GM13977 (cell line): ENCODE measurements at places on chromosomes 16 and 17.

DNA sequence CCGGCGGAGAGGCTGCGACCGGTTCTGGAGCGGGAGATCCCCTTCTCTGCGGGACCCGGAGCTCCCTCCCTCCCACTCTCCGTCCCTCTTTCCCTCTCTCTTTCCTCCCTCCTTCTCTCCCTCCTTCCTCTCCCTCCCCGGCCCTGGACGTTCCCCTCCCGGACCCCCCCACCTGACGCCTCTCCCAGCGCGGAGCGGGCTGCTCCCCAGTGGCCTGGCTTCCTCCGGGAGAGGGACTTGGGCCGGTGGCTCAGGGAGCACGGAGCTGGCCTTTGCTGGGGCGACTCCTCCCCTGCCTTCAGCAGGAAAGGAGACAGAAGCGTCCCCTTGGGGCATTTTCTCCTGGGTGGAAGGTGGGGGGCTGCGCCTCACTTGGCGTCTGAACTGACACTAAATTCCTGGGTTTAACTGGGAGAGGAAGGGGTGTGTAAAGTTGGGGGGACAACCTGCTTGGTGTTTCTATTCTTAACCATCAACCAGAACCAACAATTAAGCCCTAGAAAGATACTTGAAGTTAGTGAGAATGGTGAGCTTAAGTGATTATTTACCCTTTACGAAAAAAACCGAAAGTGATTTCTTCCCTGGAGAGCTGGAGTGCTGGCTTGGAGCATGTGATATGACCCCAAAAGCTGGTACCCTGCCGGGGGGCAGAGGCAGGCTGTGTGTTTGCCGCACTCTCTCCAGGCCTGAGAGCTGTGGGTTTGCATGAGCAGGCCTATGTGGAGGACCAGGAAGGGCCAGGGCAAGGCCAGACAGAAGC lies 775 bp downstream of the SPIRE2 start:
- DNase-seq, result no peak

DNA sequence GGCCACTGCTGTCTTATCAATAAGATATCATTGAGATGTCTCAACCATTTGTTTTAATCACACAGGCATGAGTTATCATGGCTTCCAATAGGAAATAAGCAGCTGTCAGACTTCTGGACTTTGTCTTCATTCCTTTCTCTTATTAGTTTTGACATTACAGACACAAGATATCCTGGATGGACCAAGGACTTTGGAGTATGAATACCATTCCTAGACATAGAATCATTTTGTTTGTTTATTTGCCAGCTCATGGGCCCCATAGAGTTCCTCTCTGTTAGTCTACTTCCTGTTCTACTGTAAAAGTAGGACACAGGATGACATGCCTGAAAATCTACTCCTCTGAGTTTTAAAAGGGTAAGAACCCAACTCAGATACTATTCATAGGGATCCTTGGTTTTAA lies 77.7 kb upstream of the KCNJ16 start:
- no peak for DNase-seq

- DNase-seq, result peak; percentile 94
Observed at GRCh38 chr16:31033709-31034492, 543 bp downstream of the STX4 start.

DNA sequence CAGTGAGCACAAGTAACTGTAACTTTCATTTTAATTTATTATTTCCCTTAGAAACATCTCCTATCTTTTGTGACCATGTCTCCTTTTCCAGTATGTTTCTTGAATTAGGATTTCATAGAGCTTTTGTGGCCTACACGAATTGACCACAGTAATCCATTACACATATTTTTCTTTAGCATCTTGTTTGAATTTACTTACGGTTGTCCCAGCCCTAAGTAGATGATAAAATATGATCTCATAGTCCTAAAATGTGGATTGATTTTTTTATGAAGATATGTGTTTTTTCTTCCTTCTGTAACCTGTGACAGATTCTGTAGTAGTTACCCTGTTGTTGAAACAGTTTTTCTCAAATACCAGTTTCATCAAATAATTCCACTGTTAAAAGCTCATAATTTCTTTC lies 61.5 kb downstream of the NF1 start:
- DNase-seq, result no peak

- DNase-seq, result peak; percentile 95
Observed at GRCh38 chr16:2003827-2004641, 5.6 kb downstream of the ZNF598 start.

DNA sequence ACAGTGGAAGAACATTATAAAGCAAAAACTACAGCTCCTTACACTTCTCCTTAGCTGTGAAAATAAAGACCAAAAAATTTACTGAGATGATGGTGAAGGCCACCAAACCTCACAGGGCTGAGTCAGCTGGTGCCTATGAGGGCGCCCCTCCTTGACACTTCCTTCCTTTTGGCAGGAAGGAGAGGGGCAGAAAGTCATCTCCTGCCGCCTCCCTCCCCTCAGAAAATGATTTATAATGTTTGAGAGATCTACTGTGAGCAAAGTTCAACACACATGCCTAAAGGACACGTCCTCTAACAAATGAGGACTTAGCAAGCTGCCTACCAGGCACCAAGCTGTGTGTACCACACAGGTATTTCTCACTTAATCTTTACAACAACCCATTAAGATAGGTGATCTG lies 245.7 kb downstream of the PRKCA start:
- no peak for DNase-seq

GRCh38 chr17:44917456-44917855 lies 2.2 kb upstream of the GFAP start:
- no peak for DNase-seq

GRCh38 chr17:48513097-48513496 lies 17.7 kb downstream of the HOXB1 start:
- no peak for DNase-seq

DNA sequence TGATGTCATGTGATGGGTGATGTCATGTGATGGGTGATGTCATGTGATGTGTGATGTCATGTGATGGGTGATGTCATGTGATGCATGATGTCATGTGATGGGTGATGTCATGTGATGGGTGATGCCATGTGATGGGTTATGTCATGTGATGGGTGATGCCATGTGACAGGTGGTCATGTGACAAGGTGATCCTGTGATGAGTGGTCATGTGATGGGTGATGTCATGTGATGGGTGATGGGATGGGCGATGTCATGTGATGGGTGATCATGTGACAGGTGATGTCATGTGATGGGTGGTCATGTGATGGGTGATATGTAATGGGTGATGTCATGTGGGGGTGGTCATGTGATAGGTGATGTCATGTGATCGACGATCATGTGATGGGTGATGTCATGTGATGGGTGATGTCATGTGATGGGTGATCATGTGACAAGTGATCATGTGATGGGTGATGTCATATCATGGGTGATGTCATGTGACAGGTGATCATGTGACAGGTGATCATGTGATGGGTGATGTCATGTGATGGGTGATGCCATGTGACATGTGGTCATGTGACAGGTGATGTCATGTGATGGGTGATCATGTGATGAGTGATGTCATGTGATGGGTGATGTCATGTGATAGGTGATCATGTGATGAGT lies 17.2 kb downstream of the CD300LB start:
- DNase-seq, result no peak

- no peak for DNase-seq
Observed at GRCh38 chr17:68987966-68988365, 32.8 kb upstream of the ABCA8 start.

GRCh38 chr16:49688036-49688697 lies 167.7 kb downstream of the ZNF423 start:
- DNase-seq, result no peak

DNA sequence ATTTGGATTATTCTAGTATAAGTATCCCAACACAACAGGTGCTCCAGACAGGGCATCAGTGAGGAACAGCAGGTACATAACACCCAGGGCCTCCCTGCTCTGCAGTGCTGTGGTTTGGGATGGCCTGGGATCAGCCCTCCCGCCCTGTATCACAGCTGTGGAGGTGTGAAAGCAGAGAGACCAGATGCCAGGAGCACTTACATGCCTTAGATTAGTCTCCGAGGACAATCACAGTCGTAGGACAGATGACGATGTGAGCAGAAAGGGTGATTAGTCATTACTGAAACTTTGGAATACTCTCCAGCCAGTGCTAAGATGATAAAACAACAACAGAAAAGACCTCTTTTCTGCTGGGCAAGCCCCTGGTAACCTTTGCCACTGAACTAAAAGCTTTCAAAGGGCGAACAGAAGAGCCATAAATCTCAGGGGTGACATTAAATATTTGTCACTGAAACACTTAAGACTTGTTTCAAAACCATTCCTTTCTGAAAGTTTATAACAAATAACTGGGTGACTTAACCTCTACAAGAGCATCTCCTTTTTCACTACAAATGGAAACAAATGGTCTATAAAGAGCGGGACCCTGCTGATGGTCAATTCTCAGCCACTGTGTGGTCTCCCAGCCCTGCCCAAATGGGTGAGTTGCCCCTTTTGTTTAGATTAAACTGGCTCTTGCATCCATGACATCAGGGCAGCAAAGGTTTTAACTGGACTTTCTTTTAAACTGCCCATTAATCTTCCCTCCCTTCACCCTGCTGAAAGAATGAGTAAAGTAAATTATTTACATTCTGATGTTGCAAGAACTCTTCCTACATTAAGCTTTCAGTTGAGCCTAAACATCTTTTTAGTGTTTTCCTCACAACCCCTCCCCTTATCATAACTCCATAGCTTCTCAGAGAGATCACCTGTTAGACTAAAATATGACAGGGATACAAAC lies 183.1 kb upstream of the COX10 start:
- no peak for DNase-seq

DNA sequence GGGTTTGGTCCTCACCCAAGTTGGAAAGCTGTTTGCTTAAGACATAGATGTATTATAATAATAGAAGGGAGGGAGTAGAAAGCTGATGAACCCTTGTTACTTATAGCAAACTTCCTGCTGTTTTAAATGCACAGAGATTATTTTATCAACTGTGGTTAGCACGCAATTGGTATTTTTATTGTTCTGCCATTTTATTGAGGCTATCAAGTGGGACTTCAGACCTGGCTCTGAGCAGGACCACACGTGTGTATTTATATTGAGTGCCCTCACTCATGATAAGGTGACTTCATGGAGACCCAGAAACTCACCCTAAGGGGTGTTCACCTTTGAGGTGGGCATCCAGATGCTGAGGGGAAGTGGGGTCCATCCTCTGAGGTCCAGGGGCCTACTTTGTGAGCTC lies 17.0 kb downstream of the KLHL36 start:
- no peak for DNase-seq

- DNase-seq, result no peak
Observed at GRCh38 chr16:71344315-71344905, 14.1 kb upstream of the CALB2 start.

GRCh38 chr17:882827-883585 lies 96.6 kb downstream of the NXN start:
- no peak for DNase-seq

GRCh38 chr17:27810902-27811557 lies 10.7 kb upstream of the NOS2 start:
- DNase-seq, result no peak

DNA sequence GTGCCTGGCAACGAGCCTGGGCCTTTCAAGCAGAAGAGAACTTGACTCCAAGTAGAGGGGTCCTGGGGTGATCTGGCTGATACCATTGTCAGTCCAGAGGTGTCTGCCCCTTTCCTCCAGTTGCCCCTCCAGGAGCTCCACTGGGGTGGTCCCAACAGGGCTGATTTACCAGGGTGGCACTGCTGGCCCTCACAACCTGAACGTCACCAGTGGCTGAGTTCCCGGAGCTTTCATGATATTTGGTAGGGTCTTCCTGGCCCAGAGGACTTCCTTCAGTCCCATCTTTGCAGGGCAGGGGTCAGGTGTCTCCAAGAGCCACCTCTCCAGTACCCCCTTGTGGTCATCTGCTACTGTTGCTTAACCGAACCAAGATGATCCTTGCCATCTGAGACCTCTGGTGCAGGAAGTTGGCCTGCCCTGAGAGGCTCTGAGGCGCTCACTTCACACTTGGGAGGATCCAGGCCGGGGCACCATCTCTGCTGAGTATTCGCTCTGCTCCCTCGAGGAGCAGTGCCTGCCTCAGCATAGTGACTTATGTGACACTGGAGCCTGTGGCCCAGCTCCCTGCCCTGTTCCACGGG lies 3.5 kb downstream of the LIMD2 start:
- peak; percentile 59 for DNase-seq

- DNase-seq, result no peak
Observed at GRCh38 chr16:51095890-51096626, 55.0 kb downstream of the SALL1 start.

DNA sequence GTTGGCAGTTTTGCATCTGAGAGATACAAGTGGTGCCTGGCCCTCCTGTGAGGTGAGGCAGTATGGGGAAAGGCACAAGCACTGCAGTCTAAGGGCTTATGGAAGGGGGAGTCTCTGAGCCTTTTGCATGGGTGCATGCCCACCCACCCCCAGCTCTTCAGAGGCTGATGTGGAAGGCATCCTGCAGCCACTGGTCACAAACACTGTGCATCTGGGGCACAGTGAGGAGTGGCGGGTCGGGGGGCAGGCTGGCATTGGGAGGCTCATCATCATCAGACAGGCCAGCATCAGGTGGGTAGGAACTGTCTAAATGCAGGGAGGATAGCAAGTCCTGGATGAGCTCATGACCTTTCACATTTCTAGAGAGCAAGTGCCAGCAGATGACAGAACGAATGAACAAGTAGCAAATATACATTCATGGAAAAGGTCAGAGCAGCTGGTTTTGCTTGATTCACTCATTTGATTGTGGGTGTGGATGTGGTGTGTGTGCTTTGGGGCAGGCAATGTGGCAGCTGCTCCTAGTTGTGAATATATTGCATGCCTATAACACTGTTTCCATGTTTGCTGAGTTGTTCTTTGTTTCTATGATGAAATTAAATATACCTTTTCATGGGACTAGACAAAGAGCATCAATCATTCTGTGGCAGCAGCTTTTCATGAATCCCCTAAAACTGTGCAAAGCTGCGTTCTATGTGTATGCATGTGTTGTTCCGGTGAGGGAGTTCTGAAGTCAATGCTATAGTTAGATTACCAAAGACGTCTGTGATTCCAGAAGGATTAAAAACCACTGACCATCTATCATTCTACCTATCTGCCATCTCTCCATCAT lies 29.2 kb downstream of the TRIM25 start:
- DNase-seq, result no peak

GRCh38 chr17:74579900-74580299 lies 12.2 kb downstream of the CD300LD start:
- no peak for DNase-seq

DNA sequence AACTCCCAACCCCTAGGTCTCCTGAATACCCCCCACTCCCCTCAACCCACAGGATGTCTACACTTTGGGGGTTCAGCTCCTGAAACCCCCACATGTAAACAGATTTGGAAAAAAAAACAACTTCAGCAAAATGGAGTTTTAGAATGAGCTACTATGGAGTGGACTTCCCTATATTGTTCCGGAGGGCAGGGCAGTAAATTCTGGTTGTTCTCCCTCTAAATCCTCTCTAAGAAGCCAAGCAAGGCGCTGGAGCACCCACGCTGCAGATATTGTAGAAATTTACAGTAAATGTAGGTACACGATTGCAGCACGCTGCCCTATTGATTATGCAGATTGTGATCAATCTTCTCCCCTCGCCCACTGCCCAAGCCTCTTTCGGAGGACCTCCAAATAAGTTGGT lies 8.5 kb upstream of the ZFHX3 start:
- DNase-seq, result no peak

- DNase-seq, result no peak
Observed at GRCh38 chr16:7501868-7502267, 169.2 kb downstream of the RBFOX1 start.
